ENCODE measurements at places on chromosomes 2 and 18.

DNA sequence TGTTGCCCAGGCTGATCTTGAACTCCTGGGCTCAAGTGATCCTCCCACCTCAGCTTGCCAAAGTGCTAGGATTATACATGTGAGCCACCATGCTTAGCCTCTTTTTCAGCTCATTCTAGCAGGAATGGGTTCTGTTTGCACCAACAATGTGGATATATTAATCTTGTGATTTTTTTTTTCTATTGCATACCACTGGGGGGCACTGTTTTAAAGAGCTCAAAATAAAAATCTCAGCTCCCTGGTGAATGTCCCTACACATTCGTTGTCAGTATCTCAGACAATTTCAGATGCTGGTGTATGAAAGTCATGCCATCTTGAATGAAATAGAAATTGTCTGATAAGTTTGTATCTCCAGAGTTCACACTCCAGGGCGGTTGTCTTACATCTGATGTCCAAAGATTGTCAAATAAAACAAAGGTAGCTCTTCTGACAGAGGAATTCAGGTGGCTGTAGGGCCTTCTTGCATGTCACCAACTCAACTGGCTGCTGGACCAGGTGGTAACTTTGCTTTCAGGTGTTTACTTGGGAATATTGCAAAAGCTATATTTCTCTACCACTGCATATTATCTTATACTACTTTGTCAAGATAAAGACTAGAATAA lies 3.1 kb upstream of the MATN3 start:
- DNase-seq = peak; percentile 12

DNA sequence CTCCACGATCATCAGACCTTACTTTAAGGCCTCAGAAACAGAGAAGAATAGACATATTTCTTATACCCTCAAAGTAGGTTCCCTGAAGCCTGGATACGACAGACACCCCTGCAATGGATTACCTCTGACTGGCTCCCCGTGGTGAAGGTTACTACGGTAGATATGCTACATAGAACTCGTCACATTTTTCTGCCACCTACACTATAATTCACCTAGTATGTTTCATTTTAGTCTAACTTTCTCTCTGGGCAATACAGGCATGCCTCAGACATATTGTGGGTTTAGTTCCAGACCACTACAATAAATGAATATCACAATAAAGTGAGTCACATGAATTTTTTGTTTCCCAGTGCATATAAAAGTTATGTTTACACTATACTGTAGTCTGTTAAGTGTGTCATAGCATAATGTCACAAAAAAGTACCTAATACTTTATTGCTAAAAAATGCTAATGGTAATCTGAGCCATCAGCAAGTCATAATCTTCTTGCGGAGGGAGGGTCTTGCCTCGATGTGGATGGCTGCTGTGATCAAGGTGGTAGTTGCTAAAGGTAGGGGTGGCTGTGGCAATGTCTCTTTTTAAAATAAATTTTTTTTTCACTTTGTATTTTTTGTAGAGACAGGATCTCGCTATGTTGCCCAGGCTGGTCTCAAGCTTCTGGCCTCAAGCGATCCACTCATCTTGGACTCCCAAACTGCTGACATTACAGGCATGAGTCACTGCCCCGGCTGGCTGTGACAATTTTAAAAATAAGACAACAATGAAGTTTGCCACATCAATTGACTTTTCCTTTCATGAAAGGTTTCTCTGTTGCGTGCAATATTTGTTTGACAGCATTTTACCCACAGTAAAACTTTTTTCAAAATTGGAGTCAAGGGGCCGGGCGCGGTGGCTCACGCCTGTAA lies 64.6 kb downstream of the TGIF1 start:
- DNase-seq = no peak

GRCh38 chr2:16288371-16289112 lies 348.2 kb downstream of the MYCN start:
- no peak for DNase-seq

- DNase-seq = no peak
These were observed 90.5 kb upstream of the MAPK4 start for GRCh38 chr18:50469380-50469781.

DNA sequence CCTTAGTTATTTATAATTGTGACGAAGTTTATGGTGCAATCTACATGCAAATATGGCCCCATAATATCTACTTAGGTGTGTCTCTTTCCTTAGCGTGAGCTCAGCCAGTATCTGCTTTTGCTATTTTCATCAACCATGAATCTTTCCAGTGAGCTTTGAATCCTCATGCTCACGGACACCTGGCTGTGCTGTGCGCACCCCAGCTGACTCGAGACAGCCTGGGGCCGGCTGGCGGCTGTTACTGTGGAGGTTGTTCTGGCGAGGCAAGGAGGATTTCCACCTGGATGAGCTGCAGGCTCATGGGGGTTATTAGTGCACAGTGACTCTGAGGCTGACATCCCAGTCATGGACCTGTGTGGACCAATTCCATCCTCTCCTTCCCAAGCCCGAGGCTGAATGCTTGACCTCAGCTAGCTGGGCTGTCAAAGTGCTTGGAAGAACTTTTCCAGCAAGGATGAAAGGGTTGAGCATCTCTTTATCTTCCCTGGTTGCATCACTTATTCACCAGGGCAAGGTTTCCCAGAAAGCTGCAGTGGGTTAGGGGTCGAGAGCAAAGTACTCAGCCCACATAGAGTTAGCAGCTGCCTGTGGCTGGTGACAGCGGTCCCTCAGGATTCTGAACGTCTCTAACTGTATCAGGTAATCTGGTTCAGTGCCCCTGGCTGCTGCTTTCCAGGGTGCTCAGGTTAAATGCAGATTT lies 141.7 kb downstream of the ARL4C start:
- DNase-seq = no peak

DNA sequence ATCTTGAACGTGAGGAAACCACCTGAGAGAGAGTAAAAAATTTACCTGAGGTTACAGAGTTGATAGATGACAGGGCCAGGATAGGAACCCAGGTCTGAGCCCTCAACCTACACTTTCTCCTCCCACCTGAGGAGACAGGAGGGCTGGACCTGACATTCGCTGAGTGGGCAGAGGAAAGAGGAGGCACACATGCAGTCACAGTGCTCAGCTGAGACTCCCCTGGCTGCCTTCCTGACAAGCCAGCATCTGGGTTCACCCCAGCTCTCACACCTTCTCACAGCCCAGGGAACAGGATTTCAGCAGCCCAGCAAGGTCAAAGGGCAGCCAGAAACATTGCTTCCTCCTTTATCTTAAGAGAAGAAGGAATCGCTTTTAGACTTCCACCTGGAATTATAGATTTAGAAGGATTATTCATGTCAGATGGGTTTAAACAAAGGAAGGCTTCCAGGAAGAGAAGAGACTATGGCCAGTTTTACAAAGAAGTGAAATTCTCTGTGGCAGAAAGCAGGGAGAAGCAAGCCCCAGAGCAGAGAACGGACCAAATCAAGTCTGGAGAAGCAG lies 18.1 kb upstream of the PKDCC start:
- no peak for DNase-seq

DNA sequence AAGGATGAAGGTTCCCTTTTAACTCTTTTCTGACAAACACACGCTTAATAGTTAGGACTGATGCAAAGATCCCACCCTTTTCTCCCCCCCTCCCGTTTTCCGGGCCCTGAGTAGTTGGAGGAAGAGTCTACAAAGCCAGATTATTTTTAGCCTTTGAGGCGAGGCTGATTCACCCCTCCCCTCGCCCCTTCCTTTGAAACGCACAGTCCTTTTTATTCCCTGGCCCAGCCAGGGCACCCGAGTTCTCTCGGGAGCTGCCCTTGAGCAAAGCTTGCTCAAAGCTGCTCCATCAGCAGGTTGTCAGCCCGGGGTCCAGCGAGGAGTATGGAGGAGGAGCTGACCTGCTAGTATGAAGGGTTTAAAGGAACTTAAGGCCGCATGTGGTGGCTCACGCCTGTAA lies 47.1 kb upstream of the SPRED2 start:
- DNase-seq = no peak

DNA sequence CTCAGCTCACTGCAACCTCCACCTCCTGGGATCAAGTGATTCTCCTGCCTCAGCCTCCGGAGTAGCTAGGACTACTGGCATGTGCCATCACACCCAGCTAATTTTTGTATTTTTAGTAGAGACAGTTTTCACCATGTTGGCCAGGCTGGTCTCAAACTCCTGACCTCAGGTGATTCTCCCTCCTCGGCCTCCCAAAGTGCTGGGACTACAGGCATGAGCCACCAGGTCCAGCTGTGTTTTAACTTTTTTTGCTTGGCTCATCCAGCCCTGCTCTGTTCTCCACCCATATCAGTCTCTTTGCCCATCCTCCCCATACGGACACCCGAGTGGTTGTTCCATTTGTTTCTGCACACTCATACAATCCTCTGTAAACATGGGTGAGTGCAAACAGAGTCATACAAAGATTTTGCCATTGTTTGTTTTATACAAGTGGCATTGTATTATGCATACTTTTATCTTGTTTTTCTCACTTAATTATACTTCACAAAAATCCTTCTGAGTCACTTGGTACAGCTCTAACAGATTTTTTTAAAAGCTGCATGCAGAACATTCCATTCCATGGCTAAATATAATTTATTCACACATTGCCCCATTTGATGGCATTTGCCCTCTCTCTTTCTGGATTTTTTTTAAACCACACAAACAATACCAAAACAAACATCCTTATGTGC lies 5.3 kb downstream of the APOB start:
- no peak for DNase-seq

GRCh38 chr2:84959095-84959565 lies 11.8 kb upstream of the KCMF1 start:
- DNase-seq = peak; percentile 67

- DNase-seq = no peak
These were observed 857 bp downstream of the DYM start for GRCh38 chr18:49459404-49460171.

GRCh38 chr18:41262688-41263087 lies 692.3 kb upstream of the PIK3C3 start:
- no peak for DNase-seq

DNA sequence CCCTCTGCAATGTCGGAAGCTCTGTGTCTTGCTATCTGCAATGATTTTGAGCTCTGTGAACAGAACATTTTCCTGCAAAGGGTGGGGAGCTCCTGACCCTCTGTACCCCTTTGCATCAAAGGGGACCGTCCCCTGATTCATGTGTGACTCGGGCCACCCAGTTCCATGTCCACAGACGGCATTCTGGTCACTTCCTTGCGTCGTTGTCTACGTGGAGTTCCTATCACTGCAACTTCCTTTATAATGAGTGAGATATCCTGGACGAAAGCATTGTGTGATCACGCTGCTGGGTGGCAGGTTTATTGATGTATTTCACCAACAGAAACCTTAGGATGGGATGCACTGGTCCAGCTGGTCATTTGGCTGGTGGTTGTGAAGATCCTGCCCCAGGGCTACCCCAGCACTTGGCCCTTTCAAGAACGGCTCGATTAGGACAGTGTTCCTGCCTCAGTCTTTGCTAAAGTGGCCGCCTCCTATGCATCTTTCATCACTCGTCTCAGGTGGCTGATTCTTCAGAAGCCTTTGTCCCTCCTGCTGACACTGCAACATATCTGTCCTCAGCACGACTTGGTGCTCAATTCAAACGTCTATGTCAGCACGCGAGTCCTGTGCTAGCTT lies 202.7 kb downstream of the ACKR3 start:
- DNase-seq = no peak

DNA sequence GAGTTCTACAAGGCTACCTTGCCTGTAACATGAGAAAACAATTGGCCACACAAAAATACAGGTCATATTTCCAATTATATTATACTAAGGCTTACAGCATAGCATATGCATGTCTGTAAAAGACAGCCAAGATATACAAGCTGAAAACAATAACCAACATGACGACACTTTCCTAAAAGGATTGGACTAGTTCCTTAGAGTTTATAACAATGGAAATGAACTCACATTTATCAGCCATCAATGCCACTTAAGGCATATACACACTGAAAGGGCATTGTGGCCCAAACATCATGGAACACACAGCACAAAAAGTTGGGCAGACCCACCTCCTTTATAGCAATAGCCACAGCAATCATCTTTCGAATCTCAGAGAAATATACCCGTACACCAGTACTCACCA lies 52.0 kb downstream of the SLC40A1 start:
- no peak for DNase-seq

DNA sequence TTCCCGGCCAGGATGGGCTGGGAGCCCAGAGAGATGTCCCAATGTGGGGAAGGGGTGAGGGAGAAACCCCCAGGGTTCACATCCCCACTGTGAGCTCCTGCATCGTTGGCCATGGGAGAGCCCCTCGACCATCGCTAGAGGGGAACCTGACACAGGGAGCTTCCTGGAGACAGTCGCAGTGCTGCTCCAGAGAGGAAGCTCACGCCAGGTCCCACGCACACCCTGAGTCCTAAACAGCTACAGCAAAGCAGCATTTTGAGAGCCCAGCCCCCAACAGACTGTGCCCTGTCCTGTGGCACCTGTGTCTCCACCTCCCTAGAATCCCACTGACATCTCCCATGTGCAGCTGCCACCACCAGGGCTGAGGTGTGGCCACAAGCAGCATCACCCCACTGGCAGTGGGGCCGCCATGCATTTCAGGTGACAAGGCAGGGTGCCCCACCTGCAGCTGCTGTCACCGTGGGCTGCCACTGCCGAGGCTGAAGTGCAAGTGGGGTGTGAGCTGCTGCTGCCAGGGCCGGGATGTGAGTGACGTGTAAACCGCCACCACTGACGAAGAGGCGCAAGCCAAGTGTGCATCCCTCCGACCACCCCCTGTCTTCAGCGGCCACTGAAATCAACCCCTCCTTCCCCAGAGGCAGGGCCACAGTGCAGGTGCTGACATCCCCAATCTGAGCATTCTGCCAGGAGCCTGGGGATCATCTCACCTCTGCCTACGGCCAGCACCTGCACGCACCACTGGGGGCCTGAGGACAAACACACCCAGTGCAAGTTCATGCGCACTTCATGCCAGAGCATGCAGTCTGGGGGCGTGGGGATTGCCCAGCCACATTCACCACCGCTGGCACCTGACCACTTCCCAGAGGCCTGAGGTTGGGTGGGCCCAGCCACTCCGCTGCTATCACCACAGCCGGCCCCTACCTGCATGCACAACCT lies 467.7 kb upstream of the SALL3 start:
- no peak for DNase-seq

DNA sequence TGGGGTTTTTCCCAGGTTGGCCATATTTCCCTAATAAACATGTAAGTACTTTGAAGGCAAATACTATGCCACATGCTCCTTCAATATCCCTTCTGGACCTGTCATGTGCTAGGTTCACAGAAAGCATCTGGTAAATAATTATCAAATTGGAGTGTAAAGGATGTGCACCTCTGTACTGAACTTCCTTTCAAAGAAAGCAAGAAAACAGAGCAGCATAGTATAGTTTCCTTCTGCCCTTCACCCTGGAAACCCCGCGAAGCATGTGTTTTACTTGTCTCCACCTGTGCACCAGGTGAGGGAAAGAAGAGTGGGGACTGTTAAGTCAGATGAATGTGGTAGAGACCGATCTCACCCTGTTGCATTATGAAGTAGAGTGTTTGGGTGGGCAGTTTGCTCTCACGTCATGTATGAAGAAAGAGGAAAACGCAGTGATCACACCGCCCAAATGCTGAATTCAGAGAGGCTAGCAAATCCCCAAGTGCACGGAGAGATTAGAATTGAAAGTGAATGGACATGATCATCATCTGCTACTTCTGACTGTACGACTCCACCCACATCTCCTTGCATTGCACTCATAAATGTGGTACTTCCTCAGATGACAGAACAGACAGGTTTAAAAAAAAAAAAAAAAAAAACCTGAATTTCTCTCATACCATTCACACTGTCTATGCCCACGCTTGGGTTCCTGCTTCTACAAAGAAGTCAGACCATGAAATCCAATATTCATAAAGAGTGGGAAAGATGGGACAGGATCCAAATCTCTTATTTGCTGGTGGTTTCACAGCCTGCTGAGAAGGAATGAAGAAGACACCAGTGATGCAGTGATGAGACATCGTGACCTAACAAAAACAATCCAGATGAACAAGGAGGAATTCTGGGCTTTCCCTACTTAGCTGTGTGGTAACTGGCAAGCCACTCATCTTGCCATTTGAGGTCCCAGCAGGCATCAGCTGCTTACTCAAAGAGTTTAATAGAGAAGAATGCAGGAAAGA lies 448.6 kb downstream of the BCL11A start:
- no peak for DNase-seq

Measured in brain microvascular endothelial cell (primary cell).